NCI-H1694 treated with DMSO at 0.1 percent for 48 hours (cell line): ENCODE measurements at places on chromosomes 6 and 20.

DNA sequence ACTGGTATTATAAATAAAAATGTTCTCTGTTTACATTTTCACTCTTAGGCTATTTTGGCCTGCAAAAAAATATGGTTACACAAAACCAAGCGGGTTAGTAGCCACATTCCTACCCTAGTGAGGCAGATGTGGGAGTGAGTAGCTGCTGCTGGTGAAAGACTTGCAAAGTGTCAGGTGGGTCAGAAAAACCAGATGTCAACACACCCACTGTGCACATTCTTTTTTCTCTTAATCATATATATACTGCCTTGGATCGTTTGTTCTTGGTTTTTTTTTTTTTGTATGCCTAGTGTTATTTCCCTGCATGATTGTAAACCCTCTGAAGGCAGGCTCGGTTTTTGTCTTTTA is 68.0 kb upstream of the TFB1M start:
- no peak for DNase-seq

GRCh38 chr6:72560721-72561593 is 60.9 kb upstream of the KCNQ5 start:
- DNase-seq, result no peak

DNA sequence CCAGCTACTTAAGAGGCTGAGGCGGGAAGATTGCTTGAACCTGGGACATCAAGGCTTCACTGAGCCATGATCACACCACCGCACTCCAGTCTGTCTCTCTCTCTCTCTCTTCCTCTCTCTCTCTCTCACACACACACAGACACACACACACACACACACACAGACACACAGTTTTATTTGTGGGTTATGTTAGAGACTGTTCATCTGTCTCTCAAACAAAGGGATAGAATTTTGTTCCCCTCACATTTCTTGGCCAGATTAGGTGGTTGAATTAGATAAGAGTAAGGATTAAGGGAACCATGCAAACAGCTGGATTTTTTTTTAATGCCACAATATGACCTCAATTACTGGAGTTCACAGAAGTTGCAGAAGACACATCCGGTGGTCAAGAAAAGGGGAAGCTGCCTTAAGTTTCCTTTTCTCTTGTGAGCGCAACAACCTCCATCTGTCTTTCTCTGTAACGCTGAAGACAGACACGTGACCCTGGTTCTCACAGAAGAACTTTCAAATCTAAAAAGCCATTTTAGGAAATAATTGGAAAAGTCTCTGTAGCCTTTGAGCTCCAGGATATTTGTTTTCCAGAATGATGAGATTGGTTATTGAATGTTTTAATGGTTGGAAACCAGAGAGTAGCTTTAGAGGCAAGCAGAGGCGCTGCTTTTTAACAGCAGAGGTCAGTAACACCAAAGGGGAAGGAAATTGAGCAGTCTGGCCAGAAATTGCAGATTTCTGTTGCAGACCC is 32.9 kb upstream of the LGSN start:
- peak; percentile 11 for DNase-seq

DNA sequence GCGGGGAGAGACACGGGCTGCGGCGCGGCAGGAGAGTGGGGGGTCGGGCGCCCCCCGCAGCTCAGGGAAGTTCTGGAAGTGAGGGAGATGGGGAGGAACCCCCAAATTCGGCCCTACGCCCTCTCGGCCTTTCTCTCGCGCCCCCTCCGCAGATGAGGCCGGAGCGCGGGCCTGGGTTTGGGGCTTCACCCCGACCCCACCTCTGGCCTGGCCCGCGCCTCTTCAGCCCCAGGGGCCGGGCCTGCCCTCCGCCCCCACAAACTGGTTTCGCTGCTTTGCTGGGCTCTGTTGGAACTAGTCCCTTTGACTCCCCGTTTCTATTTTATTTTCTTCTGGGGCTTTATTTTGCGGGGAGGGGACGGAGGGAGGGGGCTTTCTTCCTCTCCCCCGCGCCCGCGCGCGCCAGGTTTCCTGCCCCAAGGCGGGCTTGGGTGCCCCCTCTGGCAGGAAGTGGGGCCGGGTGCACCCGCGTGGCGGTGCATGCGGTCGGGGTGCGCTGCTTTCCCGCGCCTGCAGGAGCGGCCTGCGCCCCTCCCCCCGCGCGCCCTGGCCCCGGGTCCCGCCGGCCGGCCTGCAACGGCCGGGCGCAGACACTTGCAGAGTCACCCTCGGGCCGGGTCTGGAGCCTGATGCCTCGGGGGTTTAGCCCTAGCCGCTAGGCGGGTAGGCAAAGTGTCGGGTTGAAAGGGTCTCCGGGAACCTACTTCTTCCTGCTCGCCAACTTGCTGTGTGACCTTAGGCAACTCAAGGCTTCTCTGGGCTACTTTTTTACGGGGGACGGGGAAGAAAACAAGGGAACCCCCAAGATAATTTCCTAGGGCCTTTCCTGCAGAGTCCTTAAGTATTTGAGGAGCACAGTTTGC is 1.3 kb downstream of the HMGA1 start:
- peak; percentile 41 for DNase-seq

GRCh38 chr6:1055015-1055921 is 256.6 kb upstream of the FOXQ1 start:
- no peak for DNase-seq

DNA sequence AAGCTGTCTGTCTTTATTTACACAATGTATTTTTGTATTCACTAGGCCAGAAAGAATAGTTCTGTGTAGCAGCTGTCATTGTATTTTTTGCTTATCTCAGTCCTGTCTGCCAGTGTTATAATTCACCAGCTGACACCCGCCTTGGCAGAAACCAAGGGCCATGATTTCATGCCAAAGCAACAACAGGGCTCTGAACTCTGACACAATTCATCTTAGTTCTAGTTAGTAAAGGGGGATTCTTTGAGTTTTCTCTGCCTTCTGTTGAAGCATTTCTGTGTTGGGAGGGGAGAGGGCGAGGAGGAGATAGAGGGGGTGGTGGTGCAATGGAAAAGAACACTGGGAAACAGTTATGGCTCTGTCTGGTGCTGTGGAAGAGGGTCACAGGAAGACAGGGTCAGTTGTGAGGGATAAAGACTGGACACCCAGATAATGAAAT is 684.6 kb upstream of the MARCKS start:
- DNase-seq, result peak; percentile 94

DNA sequence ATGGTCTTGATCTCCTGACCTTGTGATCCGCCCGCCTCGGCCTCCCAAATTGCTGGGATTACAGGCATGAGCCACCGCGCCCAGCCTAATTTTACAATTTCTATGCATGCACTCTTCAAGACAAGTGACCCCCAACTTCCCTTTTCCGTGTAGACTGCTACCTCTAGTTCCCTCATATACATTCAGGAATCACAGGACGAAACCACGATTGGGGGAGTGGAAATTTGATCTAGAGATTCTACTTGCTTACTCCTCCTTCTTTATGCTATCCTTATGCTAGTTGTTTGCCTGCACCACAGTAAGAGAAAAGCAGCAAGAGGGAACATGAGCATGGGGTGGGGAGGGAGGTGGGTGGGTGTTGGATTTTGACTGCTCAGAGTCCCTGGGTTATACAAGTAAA is 34.9 kb downstream of the OSTM1 start:
- no peak for DNase-seq

- DNase-seq, result no peak
Measured at GRCh38 chr20:52975029-52975732, 3.0 kb downstream of the TSHZ2 start.

DNA sequence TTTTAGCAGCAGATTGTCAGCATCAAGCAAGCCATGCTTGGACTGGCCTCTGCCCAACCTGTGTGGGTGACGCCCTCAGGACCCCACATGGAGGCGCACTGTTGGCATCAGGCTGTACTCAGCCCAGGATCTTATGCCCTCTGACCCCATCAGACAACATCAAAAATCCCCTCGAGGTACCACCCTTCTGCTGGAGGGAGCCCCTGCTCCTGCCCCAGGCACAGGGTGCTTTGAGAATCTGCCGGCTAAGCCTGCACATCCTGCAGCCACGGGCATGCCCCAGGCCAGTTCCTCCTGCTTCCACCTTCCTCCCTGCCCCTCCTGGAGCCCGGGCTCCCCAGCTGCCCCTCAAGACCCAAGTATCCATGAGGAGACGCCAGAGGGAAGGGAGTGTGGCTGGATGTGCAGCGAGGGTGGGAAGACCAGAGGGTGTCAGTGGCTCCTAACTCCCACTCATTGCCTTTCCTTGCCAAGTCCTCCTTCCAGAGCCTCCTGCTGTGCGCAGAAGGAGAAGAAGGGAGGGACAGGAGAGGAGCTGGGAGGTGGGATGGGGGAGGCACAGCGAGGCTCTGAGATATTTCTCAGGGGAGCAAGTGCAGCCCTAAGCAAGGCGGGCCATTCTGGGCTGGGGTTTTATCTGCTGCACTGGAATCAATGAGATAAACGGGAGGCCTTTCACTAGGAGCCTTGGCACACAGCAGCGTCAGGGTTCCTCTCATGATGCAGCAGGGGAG is 77.4 kb upstream of the CST7 start:
- no peak for DNase-seq

- DNase-seq, result no peak
Measured at GRCh38 chr20:14717134-14717999, 380.0 kb upstream of the FLRT3 start.

- DNase-seq, result no peak
Measured at GRCh38 chr6:128005009-128005408, 104.2 kb upstream of the THEMIS start.

GRCh38 chr20:63518351-63518861 is 2.2 kb upstream of the PPDPF start:
- no peak for DNase-seq

DNA sequence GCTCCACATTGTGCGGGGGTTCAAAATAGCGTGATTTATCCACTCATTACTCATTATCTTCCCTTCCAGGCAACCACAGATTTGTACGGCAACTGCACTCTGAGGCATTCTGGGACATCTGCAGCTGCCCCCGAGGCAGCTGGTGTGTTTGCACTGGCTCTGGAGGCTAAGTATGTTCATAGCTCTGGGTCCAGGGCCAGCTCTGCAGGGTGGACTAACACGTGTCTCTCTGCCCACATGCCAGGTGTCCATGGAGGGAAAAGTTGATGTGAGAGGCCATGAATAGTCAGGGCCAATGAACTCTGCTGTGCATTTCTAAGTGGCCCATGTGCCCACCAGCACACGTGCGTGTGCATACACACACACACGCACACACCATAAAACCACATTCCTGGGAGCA is 74.9 kb downstream of the BFSP1 start:
- DNase-seq, result no peak

- DNase-seq, result no peak
Measured at GRCh38 chr6:64602993-64603392, 967.4 kb downstream of the PHF3 start.

DNA sequence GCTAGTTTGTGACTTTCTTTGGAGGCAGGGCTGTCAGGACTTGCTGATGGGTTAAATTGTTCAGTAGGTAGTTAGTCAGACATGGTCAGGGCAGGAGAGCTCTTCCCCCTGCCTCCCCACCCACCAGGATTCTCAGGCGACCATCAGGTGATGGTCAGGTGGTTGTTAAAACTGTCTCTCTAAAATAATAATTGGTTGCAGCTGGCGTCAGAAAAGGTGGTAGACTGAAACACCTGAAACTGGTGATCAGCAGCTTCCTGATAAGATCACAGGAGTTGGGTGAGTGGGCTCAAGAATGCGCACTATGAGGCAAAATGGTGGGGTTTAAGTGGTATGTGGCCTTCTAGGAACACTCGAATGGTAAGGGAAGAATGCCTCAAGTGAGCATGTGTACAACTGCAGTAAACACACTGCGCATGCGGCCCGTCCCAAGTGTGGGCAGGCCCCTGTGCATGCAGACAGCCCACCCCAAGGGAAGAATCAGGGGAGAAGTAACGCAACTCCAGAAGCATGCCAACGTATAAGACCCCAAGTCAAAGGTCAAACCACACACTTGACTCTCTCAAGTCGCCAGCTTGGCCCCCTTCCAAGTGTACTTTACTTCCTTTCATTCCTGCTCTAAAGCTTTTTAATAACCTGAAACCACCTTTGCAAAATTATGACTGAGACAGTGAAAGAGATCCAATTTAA is 7.9 kb upstream of the BLCAP start:
- no peak for DNase-seq

- DNase-seq, result no peak
Measured at GRCh38 chr6:157806131-157806855, 16.8 kb upstream of the SNX9 start.

DNA sequence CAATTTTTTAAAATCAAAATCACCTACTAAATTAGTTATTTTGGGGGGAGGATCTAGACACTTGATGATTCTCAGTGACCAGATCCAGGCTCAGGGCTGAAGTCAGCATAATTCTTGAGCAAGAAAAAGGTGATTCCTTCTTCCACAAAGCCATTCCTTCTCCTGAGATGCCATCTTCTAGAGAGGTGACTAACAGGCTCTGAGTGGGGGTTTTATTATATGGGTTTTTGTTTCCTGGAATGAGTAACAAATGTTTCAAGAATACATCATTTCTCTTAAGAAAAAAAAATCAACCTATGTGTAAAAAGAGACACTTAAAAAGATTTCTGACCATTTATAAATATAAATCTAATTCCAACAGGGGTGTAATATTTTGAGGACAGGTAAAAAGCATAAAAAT is 154.3 kb downstream of the NFATC2 start:
- no peak for DNase-seq

- no peak for DNase-seq
Measured at GRCh38 chr6:37655666-37656065, 42.0 kb downstream of the MDGA1 start.

DNA sequence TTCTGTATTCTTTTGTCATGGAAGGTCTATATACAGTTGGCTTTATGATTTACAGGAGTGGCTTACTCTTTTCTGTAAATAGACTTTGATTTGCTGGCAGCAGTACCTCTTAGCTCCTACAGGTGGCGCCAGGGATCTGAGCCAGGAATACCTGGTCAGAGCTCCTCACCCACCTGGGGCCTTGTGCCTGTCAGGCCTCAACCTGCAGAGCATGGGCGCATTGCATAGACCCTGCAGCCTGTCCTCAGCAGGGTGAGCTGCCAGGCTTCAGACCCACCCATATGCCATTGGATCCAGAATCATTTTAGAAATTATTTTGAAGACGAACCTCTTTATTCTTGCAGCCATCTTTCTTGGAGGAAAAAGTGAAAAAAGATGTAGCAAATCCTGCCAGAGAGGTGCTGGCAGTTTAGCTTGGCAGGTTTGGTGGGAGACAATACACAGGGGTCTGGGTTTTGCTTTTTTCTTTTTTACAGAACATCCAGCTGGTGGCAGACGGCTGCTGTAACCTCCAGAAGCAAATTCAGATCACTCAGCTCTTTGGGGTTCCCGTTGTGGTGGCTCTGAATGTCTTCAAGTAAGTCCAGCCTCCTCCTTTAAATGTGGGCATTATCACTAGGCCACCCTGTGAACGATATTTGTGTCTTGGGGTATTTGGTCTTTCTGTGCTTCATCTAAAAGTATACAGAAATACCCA is 149.1 kb downstream of the MTHFD1L start:
- peak; percentile 53 for DNase-seq

GRCh38 chr6:43144879-43145278 is 26.2 kb upstream of the SRF start:
- DNase-seq, result no peak
